Stimulated activated CD4-positive, alpha-beta T cell treated with anti-CD3 and anti-CD28 coated beads, Interleukin-15, amount 100 ng/mL, for 48 hours (primary cell): ENCODE measurements at places on chromosomes 1 and 21.

GRCh38 chr1:244918421-244919319, 54.3 kb upstream of the HNRNPU start:
- peak; percentile 7 for DNase-seq

- no peak for DNase-seq
These were observed 148.7 kb upstream of the SAMSN1 start for GRCh38 chr21:14694817-14695216.

DNA sequence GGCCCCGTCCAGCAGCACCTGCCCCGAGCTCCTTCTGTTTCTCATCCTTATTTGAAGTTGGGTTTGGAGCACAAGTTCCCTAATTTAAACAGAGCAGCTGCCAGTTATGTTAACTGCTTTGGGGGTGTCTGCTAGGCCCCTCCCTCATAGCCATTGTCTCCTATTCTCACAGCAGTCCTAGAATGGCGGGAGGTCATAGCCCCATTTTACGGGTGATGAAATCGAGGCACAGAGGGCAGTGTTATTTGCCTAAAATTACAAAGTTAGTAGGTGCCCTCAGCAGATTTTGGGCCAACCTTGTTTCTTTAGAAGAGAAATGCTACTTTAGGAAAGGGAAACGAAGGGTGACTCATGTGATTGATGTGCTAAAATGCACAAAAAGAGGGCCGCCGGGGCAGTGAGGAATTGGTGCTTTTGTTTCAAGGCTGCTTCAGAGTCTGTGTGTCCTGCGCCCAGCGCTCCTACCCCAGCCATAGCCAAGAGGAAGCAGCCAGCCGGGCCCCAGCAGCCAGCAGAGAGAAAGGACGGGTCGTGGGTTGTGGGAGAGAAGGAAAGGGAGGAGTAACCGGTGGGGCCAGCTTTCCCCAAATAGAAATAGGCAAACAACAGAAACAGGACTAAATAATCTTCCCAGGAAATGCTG, 13.0 kb downstream of the VANGL1 start:
- no peak for DNase-seq

GRCh38 chr1:159223004-159223403, 18.3 kb downstream of the ACKR1 start:
- no peak for DNase-seq

GRCh38 chr1:208089149-208089548, 155.0 kb downstream of the PLXNA2 start:
- no peak for DNase-seq

DNA sequence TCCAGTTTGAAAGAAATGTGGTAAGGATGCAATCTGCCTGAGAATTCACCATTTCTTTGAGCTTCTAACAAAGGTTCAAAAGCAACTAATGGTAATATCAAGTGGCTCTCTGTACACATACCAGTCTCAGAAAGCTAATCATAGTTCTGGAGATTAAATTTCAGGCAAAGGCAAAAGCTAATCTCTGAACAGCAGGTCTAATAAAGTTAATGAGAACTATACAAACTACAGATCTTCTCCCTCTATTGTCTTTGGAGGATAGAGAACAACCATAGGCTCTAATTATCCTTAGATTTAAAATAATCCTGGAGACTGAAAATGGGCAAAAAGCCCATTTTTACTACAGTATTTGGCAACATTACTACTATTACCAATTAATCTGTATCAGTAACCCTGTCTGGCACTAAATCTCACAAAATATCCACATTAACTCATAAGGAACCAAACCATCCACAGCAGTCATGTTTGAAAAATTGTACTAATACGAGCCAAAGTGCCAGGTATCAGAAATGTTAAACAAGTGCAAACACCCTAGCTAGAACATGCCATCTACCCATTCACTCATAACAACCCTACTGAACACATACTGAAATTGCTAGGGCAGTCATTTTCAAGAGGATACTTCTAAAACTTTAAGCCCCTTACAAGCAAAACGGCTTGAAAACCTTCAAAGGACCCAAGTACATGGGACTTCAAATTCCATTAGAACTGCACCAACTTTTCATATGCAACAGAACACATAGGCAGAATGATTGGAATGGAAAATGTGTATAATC, 4.8 kb downstream of the DIPK1A start:
- DNase-seq, result no peak

GRCh38 chr1:60130703-60131102, 57.1 kb upstream of the C1orf87 start:
- DNase-seq, result no peak

DNA sequence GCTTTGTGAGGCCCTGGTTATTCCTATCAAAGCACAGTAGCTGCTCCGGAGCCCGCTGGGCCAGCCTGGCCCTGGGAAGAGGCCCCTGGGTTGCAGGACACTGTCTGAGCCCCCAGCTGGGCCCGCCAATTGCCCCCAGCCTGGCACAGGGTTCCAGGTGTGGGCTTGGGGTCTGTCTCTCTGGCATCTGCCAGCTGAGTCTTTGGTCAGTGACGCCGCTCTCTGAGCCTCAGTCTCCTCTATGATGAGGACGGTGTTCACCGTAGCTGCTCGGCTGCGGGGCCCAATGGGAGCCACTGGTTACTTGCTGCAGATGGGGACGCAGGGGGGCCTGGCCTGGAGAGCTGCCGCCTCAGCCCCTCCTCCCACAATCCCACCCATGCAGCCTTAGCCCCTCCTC, 41.0 kb downstream of the TP73 start:
- no peak for DNase-seq

- DNase-seq, result no peak
These were observed 12.5 kb downstream of the AGRN start for GRCh38 chr1:1032424-1032823.

DNA sequence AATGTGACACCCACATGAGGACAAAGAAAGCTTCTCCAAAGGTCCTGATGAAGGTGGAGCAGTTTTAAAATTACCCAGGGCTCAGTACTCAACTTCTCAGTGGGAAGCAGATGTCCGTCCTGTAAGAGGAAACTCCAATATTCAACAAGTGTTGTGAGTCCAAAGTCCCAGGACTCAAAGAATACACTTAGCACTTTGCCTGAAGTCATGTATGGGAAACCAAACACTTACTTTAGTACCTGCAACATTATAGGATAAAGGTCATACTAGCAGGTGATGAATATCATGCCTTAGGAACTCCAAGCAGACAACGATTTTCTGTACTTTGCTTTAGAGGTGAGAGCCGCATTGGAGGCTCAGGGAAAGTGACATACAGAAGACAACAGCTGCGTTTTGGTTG, 37.2 kb upstream of the ST6GALNAC3 start:
- DNase-seq, result no peak

GRCh38 chr1:233183226-233184020, 112.1 kb downstream of the PCNX2 start:
- DNase-seq, result no peak

GRCh38 chr1:62240651-62241370, 46.2 kb downstream of the L1TD1 start:
- no peak for DNase-seq

- peak; percentile 30 for DNase-seq
These were observed 16.3 kb upstream of the SARS1 start for GRCh38 chr1:109197158-109198042.

DNA sequence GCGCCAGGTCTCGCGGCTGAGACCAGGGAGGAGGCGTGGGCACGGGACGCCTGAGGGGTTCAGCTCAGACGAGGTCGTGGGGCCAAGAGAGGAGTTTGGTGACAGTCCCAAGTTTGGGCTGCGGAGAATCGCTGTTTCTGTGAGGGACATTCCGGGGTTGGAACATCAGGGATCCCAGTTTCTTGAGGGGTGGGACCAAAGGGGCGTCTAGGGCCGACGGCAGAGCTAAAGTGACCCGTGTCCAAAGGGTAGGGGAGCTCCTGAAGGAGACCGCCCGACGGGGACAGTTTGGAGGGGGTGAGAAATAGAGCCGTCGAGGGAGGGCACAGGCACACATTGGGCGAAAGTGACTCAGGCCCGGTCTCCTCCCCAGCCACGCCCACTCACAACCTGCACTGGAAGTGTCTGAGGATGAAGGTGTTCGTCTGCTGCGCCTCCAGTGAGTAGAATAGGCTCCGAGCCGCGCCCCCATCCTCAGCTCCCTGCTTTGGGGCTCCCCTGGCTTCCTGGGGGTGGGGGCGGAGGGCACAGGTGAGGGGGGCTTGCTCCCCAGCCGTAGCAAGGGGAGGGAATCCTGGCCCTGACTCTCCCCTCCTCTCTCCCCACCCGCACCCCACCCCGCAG, 7.0 kb downstream of the EFNA3 start:
- peak; percentile 73 for DNase-seq

DNA sequence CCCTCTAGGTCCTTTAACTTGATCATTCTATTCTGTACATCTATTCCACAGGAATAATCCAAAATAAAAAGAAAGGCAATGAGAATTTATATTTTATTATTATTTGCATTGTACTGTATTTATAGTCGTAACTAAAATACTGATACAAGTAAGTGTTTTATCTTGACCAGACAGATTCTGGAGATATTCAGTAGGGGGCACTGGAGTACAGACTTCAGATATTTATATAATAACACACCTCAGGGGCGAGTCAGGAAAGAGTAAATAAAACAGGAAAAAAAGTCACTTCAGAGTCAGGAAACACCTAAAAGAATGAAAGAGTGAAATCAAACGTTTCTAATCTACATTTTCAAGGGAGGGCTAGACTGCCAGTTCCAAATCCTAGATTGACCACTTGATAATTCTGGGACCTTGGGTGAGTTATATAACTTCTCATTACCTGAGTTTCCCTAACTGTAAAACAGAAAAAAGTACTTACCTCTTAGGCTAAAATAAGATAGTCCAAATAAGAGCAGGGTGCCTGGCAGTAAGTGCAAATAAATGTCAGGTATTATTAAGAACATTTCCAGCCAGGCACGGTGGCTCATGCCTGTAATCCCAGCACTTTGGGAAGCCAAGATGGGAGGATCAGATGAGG, 31.1 kb upstream of the MTF1 start:
- no peak for DNase-seq

DNA sequence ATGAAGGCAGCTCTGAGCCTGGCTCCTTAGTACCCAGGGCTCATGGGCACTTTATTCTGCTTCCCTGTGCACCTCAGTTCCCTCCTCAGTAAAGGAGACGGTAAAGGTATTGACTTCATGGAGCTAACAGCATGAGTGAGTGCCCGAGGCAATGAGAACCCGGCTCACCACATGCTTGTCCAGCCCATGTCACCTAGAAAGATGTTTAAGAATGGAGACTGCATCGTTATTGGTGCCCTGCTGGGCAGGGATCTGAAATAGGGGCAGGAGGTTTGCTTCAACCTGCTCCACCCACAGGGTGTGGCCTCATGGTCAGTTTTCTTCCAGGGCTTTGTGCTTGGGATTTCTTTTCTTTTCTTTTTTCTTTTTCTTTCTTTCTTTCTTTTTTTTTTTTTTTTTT, 7.0 kb upstream of the KCNE1 start:
- no peak for DNase-seq

DNA sequence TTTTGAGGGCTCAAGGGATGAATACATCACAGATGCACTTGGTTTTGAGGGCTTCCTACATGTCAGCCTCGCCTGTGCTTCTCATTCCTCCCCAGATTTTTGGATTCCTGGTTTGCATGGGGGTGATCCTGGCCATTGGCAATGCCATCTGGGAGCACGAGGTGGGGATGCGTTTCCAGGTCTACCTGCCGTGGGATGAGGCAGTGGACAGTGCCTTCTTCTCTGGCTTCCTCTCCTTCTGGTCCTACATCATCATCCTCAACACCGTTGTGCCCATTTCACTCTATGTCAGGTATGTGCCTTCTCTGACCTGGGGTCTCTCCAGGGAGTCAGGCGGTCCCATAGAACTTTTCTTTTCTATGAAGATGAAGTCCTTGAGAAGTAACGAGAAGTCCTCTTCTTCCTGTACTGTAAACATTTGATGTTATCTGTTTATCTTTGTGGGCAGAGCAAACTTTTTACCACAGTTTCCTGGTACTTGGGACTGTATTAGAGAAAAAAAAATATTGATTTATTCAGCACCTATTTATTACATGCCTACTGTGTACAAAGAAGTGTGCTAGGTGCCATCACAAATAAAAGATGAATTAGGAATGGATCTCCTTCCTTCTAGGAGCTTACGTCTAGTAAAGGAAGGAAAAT, 12.0 kb downstream of the ATP8B2 start:
- DNase-seq, result no peak

- DNase-seq, result no peak
These were observed 17.8 kb upstream of the HSD17B7 start for GRCh38 chr1:162772571-162773154.

GRCh38 chr1:4603295-4604110, 50.9 kb upstream of the AJAP1 start:
- DNase-seq, result no peak
